ENCODE measurements at places on chromosomes 1 and 21. TPM values are rescaled to one million over a fixed set of nuclear protein-coding genes. Genes with fewer than 3 reads are reported as not detected.

LCE2A gene
- total RNA-seq: not detected

MSH4 gene
- total RNA-seq: 0.24 TPM

OR6Y1 gene
- total RNA-seq: not detected

RPF1 gene
- total RNA-seq: 56.4 TPM

S100A7 gene
- not detected for total RNA-seq

DNALI1 gene
- total RNA-seq: 5.4 TPM

PRAMEF12 gene
- not detected for total RNA-seq

GPR37L1 gene
- not detected for total RNA-seq

PLPP3 gene
- 61.9 TPM for total RNA-seq

FAM72C gene
- total RNA-seq: 4.0 TPM

TMOD4 gene
- 1.3 TPM for total RNA-seq

LCE1C gene
- not detected for total RNA-seq

PEAR1 gene
- 0.28 TPM for total RNA-seq

WNT3A gene
- 0.12 TPM for total RNA-seq

SERPINC1 gene
- not detected for total RNA-seq

HTR6 gene
- total RNA-seq: 0.66 TPM

DYNLT5 gene
- 2.8 TPM for total RNA-seq

GOLT1A gene
- 7.0 TPM for total RNA-seq

FCRL2 gene
- total RNA-seq: not detected

GREM2 gene
- total RNA-seq: 0.12 TPM

REG4 gene
- not detected for total RNA-seq

FOXD2 gene
- total RNA-seq: not detected

ILF2 gene
- 314 TPM for total RNA-seq

CHI3L2 gene
- not detected for total RNA-seq

TFF3 gene
- total RNA-seq: not detected

CHRM3 gene
- 13.8 TPM for total RNA-seq

GUCA2A gene
- not detected for total RNA-seq

CLCA1 gene
- not detected for total RNA-seq

DDI2 gene
- 34.8 TPM for total RNA-seq

MAN1C1 gene
- 11.6 TPM for total RNA-seq

SPEN gene
- total RNA-seq: 28.5 TPM

BACH1 gene
- 41.2 TPM for total RNA-seq

WDR64 gene
- total RNA-seq: not detected
